ENCODE measurements at places on chromosomes 3 and 15.

DNA sequence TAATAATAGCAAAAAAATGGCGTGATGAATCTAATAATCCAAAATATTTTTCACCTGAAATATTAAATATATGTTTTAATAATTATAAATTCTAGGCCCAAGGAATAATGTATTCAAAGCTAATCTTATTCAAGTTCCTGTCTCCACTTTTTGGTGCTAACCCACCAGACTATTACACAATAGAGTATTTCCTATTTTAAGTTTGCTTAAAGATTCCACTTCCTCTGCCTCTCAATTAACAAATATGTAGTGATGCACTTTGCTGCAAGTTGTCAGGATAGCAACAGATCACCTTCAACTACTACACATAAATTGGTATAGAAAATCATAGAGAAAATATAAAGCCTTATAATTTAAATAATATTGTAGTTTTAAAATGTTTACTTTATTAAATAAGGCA is 467.5 kb downstream of the C3orf38 start:
- DNase-seq, result no peak

DNA sequence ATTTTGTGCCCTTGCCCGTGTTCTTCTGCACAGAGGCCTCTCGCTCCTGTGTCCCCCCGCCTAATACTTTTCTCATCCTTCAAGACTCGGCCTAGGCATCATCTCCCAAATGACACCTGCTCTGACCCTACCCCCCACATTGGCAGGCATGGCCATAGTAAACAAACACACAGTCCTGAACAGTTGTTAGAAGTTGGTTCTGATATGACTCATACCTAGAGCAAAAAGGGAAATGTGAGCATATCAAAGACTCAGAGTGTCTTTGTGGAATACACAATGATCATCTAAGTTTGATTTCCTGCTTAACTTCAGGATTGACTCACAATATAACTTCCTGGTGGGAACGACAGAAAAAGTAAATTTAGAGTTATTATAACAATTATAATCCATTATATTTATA is 120.5 kb downstream of the POLR2M start:
- no peak for DNase-seq

- DNase-seq, result no peak
Measured at GRCh38 chr3:158718490-158719170, 13.6 kb downstream of the RARRES1 start.

- DNase-seq, result no peak
Measured at GRCh38 chr3:52777959-52778805, 783 bp downstream of the ITIH1 start.

- DNase-seq, result no peak
Measured at GRCh38 chr3:16849795-16850194, 35.0 kb upstream of the PLCL2 start.

DNA sequence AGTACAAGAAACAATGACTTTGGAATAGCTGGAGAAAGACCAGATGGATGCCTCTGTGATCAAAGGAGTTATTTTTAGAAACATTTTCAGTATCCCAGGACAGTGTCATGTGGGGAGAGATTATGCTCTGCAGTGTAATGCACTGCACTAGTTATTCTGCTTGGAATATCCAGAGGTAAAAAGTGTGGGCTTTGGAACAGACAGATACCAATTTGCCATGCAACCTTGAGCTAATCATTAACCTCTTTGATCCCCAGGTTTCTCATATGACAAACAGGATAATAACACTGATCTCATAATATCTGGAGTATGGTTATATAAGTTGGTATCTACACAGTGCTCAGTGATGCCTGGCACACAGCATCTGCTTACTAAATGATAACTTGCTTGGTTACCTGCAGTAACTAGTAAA is 12.2 kb upstream of the SLC7A14 start:
- DNase-seq, result no peak

GRCh38 chr15:54481819-54482218 is 503.6 kb downstream of the UNC13C start:
- no peak for DNase-seq

DNA sequence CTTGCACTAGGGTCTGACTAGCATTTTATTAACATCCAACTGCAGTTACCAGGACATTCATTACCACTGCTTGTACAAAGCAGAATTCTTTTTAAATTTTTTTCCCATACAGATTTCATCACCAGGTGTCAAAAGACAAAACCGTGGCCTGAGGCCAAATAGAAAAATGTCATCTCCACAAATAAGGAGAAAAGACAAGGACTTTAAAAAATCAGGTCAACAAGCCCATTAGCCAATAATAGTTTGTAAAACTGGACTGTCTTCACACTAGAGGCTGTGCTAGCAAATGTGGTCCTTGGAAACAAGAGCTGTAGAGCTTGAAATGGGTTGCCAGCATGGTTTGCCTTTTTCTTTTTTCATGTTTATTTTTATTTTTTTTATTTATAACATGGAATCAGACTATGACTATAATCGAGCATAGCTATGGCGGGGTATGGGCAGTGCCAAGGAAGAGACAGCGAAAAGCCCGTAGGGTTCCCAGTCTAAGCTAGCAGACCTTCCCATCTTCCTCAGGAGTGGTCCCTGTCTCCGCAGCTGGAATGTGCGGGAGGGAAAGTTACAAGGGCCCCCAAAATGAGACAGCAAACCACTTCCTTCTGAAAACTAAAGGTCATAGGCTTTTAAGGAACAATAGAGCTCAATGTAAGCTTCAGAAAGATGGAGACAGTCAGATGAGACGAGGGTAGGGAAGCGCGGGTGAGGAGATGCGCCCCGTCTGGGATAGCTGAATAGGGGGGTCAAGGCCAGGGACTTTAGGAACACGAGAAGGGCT is 1.5 kb downstream of the PTPN9 start:
- no peak for DNase-seq

DNA sequence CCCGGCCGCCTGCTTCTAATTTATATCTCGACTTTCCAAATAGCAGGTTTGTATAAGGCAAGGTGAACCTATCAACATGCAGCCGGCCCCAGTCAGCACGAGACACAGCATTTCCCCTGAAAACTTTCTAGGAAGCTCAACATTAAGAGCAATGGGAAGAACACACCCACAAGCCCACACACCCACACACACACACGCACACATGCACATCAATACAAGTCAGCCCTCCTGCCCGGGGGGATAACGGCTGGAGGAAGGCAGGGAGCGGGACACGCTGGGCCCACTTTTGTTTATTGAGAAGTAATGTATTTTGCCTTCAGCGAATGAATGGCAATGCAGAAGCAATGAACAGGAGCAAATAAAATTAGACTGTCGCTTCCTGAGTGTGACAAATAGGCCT is 83.5 kb downstream of the PCSK6 start:
- DNase-seq, result no peak

DNA sequence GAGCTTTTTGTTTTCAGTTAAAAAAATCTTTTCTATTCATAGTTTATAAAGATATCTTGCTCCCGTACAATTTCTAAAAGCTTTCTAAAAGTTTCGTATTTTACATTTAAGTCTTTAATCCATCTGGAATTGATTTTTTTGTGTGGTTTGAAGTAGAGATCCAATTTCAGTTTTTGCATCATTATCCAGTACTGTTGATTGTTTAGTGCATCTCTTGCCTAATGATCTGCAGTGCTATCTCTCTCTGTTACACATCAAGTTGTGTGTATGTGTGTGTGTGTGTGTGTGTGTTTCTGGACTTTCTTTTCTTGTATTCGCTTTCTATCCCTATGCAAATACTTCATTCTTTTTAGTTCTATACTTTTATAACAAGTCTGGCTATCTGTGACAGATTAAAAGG is 605.8 kb upstream of the DPPA4 start:
- no peak for DNase-seq

- DNase-seq, result peak; percentile 45
Measured at GRCh38 chr3:66971891-66972551, 26.1 kb upstream of the KBTBD8 start.

DNA sequence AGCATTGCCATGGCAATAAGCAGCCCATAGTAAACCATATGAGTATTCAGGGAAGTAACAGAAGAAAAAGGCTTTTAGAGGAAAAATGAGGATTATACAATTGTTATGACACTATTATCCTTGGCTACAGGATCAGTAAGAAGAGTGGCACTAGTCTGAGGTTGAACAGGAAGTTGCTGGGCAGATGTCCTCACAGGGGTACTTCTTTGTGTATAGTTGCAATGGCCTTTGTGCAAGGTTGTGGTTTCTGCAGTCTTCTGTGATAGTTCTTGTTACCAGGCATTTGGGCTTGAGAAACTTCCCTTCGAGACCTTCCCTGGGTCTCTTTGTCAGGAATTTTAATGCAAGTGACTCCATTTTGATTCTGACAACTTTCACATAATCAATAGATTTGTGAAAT is 100.6 kb upstream of the ATP11B start:
- no peak for DNase-seq

GRCh38 chr3:169812332-169813235 is at the start of the genes LRRC34 and LRRIQ4:
TSS of gene LRRC34 (minus strand) at chr3:169812904. CDS start at chr3:169812548, 356 bp downstream.
TSS of gene LRRIQ4 (plus strand) at chr3:169812870. CDS start at chr3:169821922, 9,052 bp downstream.
- no peak for DNase-seq

GRCh38 chr15:81783586-81783985 is 262.2 kb downstream of the MEX3B start:
- peak; percentile 40 for DNase-seq

DNA sequence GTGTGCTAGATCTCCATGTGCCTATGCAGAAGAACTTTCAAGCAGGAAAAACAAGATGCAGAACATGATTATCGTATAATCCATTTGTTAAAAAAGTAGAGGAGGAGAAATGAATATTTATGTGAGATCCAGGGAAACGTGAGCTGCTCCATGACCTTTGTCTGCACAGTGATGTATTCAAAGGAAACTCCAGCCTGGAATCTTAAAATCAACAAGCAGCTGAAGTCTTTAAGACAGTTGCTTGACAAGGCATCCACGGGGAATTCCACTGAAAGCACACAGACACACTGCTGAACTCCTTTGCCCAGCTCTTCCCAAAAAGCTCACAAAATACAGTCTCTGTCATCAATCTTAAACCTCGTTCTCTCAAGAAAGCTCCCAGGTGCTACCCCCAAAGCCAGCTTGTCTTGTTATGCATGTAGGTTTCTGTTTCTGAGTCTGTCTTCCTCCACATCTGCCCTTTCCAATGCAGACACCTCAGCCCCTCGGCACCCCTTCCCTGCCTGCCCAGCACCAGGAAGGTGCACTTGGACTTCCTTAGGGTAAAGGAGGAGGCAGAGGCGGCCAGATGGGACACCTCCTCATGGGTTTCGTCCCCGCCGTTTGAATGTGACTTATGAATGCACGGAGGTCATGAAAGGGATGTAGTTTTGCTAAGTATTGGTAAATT is 28.7 kb downstream of the LRRK1 start:
- DNase-seq, result no peak

- no peak for DNase-seq
Measured at GRCh38 chr15:89649716-89650115, 5.6 kb downstream of the KIF7 start.

GRCh38 chr3:17357035-17357710 is 385.3 kb downstream of the TBC1D5 start:
- no peak for DNase-seq

DNA sequence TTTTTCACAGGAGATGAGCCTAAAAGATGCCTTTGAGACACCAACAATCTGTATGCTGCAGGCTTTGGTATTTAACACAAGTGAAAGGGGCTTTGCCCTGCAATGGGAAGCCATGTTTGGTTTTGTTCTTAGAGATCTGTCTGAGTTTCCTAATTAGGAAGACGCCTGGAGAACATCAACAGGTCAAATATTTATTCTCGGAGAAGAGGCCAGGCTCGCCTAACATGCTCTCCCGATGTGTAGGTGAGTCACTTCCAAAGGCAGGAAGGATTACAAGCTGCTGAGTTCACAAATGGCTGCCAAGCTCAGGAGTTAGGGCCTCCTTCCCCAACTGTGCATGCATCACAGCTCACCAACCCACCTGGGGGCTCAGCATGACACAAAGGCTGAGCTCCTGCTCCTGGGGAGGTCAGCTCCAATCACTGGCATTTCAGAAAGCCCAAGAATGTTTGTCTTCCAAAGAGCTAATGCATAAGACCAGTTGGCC is 119.5 kb upstream of the PRICKLE2 start:
- DNase-seq, result no peak

DNA sequence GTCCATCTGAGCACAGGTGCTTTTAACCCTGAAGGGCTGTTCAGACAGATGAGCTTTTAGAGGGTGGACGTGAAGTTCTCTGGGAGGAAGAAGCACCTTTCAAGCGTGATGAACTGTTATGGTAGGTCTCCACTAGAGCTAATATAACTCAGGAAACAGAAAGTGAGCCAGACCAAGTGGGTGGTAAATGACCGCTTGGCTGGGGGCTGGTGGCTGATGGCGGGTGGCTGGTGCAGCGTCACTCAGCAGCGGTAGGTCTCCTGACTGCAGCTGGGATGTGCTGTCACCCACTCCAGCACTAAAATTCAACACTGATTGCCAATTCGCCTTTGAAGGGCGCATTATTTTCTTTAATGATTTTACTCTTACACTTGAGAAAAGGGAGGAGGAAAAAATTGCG is 31.2 kb upstream of the LACTB start:
- no peak for DNase-seq

DNA sequence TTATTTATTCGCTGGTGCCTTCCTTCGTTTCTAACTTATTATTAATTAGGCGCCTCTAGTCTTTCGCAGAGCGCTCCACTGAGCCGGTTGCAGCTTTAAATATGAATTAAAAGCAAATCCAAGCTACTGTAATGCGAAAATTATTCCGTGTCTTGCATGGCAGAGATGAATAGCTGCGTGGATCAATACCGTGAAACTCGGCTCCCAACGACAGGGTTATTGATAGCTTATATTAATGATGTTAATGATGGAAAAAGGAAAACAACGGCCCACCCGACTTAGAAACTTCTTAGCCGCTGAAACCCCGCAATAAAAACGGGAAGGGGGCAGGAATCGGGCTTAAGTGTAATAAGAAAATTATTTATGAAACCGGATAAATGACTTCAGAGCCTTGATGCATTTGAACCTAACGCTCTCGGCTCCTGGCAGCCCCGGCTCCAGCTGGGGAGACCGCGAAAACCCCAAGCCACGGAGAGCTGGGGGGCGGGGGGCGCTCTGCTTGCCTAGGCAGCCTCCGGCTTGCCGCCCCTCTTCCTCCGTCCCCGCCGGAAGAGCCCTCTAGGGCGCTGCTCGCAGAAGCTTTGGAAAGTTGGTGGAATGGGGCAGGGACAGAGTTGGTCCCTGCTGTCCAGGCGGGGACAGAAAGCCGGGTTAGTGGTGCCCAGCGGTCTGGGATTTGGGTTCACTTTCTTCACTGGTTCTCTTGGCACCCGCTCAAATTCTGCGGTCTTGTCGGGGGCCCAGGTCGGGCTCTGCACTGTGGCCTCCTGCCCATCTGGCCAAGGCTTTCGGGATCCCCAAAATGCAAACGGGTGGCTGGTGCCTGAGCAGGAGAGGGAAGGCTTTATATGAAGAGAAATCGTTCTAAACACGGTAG is 7.7 kb upstream of the ONECUT1 start:
- no peak for DNase-seq

- DNase-seq, result peak; percentile 39
Measured at GRCh38 chr15:55799291-55800212, 56.6 kb upstream of the PRTG start.

- no peak for DNase-seq
Measured at GRCh38 chr3:152386208-152386607, 117.5 kb downstream of the MBNL1 start.

- DNase-seq, result no peak
Measured at GRCh38 chr3:108292905-108293328, 3.4 kb upstream of the HHLA2 start.

DNA sequence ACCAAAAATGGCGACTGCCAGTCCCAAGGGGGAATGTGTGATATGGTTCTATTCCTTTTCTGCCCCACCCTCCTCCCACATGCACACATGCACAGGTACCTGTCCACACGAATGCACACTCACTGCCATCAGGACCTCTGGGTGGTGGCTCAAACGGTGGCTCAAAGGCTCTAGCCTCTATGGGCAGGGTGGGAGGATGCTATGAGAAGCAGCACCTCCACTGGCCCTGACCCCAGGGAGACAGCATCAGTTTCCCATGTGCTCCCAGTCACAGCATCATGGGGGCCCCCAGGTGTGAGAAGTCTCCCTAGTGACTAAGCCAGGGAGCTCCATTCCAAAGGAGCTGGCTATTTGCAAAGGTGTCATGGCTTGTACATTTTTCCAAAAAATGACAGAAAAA is 15.9 kb downstream of the SEMA3G start:
- no peak for DNase-seq

All from D721Med (cell line).